NCI-H774 (cell line): ENCODE measurements at places on chromosomes 11 and 22.

- DNase-seq: no peak
These were observed 192.8 kb upstream of the SORL1-AS1 start for GRCh38 chr11:121645596-121645995.

GRCh38 chr11:62487738-62488551 is 58.7 kb downstream of the AHNAK start:
- DNase-seq: peak; percentile 50

- no peak for DNase-seq
These were observed 720 bp downstream of the PACS1 start for GRCh38 chr11:66070604-66071380.

GRCh38 chr11:65366340-65366773 is 11.8 kb downstream of the TIGD3 start:
- peak; percentile 72 for DNase-seq
